ENCODE measurements at places on chromosomes 7 and 10. TPM values are rescaled to one million over a fixed set of nuclear protein-coding genes. Genes with fewer than 3 reads are reported as not detected.

DNA sequence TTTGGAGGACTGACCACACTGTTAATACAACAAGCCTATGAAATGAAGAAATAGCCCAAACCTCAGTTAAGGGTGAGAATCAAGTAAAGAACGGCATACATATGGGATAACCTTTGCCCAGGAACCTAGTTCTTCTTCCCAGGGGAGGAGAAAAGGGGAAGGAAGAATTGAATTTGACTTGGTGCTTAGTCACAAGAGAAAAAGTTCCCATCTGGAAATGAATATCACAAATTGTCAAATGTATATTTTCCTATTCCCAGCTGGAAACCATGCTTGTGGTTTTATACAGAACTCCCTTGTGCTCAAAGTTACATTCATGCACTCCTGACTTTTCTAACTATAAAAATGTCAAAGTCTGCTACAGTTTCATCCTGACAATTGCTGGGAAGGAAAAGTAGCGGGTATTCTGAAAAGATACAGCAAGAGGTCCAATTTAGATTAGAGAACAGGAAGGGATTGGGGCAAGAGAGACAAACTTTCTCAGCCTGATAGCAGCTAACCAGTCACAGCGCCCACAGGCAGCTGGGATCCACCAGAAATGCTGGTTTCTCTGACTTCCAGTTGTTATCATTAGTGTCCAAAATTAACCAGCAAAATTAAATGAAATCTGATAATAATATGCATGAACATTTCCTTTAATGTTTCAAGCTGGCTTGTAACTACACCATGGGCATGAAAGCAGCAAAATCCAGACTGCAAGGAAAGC, 18.6 kb upstream of the GSAP start:
- no peak for DNase-seq

- peak; percentile 31 for DNase-seq
Observed at GRCh38 chr10:53403688-53404087, 631.1 kb upstream of the MBL2 start.

DNA sequence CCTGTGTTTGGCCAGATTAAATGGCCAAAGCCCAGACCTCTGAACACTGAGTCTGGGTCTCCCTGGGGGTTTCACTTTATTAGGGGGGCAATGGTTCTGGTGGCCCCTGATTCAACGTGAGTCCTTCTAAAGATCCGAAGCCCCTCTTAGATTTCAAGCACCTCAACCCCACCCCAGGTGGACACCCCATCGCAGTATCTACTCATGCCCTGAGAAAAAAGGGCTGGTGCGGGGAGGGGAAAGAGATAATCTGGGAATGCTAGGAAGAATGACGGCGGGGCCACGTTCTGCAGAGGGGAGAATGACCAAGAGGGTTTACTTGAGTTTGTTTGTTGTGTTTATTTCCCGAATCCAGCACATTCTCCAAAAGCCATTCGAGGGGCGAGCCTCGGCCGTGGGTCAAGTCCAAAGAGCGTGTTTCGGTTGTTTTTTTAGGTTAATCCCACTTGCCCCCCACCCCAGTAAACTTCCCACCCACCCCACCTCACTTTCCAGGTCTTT, 832 bp downstream of the PDLIM1 start:
- DNase-seq = no peak

DNA sequence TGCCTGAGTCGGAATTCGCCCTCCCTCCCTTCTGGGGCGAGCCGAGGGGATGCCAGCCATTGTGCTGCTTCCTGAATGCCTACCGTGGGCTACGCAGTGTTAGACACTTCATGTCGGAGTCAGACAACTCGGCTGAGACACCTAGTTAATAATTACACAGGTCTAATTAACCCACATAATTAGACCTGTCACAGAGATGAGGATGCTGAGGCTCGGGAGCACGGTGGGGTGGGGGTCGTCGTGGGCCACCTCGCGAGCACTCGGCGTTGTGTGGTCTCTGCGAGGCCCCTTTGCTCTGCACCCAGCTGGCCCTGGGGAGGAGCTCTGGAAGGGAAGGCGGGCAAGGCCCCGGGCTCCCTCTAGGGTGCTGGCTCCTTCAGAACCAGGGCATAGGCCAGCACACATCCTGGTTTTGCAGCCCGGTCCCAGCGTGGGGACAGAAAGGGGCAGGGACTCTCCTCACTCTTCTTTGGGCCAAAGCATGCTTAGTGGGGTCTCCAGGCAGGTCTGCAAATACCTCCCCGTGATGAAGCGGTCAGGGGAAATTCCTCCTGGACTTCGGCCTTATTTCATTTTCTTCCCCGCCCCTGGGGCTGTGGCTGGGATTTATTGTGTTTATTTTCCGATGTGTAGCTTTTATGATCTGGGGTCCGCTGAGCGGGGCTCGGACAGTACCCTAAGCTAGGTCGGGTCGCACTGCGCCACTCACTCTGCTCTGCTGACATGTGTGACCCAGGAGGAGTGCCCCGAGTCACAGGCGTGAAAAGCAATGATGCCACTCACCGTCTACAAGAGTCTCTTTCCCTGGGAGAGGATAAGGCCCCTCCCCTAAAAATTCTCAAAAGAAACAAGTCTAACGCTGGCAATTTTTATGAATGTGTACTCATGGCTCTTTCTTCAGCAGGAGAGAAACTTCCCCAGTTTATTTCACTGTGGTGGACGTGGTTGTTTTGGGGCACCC, 4.9 kb upstream of the FOXL3 start:
- peak; percentile 83 for DNase-seq

DNA sequence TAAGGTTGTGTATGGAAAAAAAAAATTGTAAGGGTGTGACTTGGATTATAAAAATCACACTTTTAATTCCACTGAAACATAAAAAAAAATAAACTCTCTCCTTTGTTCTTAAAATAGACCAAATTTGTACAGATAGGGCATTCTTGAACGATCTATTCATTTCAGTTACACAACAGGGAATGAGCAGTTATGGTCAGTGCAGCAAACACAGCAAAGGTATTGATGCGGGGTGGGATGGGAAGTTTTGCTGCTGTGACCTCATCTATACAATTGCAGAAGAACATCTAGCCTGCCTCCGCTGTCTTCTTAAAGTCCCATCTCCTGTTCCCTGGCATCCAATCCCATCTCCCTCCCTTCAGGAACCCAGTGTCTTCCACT, 580.2 kb downstream of the SUGCT start:
- DNase-seq = no peak

- no peak for DNase-seq
Observed at GRCh38 chr10:816958-817357, 114.5 kb downstream of the LARP4B start.

- DNase-seq = no peak
Observed at GRCh38 chr10:109762555-109762954, 160.8 kb downstream of the XPNPEP1 start.

DNA sequence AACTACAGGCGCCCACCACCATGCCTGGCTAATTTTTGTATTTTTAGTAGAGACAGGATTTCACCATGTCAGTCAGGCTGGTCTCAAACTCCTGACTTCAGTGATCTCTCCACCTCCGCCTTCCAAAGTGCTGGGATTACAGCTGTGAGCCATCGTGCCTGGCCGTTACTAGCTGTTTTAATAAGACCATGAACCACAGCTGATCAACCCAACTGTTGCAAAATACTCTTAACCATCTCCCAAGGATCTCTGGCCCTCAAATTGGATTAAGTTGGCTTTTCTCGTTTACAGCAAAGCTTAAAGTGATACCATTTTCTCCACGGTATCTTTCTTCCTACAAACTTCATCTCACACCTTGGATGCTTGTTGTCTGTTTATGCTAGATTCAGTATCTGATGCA, 18.3 kb downstream of the ZFAND2A start:
- no peak for DNase-seq

- no peak for DNase-seq
Observed at GRCh38 chr10:71309919-71310318, 9.1 kb upstream of the SLC29A3 start.

- no peak for DNase-seq
Observed at GRCh38 chr7:155571581-155572345, 25.4 kb upstream of the CNPY1 start.

- DNase-seq = peak; percentile 76
Observed at GRCh38 chr10:96614515-96614914, 27.7 kb upstream of the TM9SF3 start.

DNA sequence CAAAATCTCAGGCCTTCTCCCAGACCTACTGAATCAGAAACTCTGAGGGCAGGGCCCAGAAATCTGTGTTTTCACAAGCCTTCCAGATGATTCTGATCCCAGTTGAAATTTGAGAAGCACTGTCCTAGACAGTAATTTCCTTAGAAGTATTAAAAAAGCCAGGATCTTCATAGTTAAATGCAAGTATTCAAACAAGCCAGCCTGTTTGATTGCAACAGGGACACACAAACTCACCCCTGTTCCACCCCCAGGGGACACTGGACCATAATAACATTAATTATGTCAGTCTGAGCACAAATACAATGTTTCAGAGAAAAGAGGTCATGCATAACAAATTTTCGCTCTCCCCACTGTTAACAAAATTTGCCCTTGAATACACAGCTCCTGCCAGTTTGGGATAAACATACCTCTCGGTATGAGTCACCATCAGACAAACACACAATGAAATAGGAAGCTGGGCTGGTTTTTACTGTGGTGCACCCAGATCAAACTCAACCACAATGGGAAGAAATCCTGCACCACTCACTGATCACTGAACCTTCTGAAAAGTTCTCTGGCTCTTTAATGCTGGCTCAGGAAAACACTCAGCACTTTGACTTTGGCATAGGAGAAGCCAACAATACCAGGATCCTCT, 34.3 kb downstream of the ABLIM1 start:
- peak; percentile 51 for DNase-seq

DNA sequence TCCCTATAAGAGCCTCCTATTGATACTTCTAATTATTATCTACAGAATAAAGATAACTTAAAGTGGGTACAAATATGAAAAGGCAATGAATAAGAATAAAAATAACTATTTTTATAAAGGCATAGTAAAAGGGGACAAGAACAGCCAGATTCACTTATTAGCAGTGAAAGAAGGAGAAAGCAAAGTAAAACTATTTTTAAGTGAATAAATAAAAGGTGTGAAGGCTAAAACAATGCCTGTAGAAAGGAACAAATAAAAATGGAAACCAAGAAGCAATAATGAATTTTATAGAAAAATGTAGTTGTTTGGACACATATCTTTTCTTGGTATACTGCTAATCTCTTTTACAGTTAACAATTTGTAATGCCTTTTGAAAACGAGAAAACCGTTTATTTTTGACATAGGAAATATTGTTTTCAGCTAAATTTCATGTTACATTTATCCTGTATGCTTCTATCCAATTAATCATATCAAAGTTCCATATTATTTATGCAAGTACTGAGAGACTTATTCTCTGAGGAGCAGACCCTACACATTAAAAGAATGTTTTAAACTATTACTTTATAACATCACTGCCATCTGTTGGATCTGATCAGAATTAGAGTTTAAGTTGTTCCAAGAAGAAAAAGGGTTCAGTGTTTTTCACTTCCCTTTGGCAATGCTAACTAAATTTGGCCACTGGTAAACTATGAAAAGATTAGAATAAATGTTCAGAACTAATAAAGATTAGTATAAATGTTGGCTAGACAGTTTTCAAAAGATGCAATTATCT, 59.1 kb downstream of the ARMC3 start:
- no peak for DNase-seq

DNA sequence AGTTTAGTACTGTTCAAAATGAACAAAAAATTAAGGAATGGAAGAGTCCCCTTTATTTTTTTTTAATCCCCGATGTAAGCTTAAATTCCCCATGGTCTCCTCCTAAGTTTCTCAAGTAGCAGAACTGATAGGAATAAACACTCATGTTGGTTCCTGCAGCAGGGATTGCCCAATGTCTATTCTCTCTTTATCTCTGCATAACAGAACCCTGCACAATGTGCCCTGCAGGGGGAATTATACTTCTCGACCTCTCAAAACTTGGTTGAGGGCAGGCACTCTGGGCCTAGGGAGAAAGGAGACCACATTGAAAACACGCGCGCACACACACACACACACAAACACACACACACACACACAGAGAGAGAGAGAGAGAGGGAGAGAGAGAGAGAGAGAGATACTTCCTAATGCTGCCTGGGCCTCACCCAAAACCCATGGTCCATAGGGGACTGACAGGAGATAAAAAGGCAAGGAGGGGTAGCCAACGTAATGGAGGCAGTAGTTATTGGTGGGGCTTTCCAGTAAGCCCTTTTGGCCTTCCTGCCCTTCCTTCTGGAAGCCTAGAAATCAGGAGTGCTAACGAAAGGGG, 22.7 kb downstream of the JAZF1 start:
- DNase-seq = no peak

- no peak for DNase-seq
Observed at GRCh38 chr10:103637927-103638557, 144.5 kb downstream of the NEURL1 start.

- DNase-seq = no peak
Observed at GRCh38 chr7:4093035-4093434, 589.1 kb upstream of the FOXK1 start.

GRCh38 chr7:40859965-40860543, 725.2 kb downstream of the SUGCT start:
- no peak for DNase-seq

MMD2 gene
- total RNA-seq = not detected

MSS51 gene
- 1.4 TPM for total RNA-seq

OGA gene
- total RNA-seq = 77.8 TPM

CYP26C1 gene
- total RNA-seq = not detected

FAM13C gene
- total RNA-seq = 2.5 TPM

ALDH18A1 gene
- total RNA-seq = 153 TPM

Measured in colonic mucosa (tissue), 4 donors.